ENCODE measurements at places on chromosomes 6 and 20.

- peak; percentile 17 for DNase-seq
Observed at GRCh38 chr6:73418081-73418741, 23.6 kb downstream of the DDX43 start.

DNA sequence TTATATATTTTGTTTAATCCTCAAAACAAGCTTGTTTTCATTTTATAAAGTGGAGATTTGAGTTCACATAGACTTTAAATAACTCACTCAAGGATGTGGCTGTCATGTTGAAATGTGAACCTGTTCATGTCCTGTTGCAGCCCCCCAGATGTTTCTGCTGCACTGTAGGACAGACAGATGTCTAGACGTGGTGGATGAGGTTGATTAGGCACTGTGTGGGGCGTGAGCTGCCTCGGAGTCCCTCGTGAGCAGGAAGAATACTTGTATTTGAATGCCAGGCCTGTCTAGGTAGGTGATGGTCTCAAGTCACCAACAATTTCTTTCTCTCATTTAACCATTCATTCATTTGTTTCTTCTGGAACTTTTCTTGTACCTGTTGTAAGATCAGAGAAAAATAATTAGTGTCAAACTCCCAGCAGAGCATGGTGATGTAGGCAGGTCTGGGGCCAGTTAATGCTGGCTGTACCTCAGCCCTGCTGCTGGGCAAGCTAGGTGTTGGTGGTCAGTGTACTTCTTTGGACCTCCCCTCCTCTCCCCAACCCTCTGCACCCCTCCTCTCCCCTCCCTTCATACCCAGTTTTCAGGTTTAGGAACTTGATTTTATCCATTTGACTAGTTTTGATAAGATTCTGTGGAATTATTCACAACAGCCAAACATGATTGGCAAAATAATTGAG is 34.0 kb downstream of the AFDN start:
- DNase-seq, result no peak

GRCh38 chr20:43681991-43682410 is 15.1 kb downstream of the MYBL2 start:
- DNase-seq, result no peak

GRCh38 chr6:11953641-11954040 is 58.5 kb upstream of the HIVEP1 start:
- DNase-seq, result no peak

DNA sequence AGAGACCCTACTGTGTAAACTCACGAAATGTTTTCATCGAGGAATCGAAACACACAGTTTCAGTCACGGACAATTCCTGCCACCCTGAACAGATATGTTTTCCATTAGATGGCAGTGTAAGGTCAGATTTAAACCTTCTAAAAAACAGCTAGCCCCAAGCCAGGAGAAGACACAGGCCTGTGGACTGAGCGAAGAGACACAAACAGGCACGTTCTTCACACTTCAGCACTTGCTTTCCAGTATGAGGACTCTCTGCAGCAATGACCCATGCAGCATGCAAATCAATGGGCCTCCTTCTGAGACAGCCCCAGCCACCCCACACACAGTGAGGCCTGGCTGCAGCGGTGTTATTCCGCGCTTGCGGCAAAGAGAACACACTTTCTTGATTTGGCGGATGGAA is 31.9 kb downstream of the HUS1B start:
- peak; percentile 44 for DNase-seq
